ENCODE measurements at places on chromosomes 2 and 18.

DNA sequence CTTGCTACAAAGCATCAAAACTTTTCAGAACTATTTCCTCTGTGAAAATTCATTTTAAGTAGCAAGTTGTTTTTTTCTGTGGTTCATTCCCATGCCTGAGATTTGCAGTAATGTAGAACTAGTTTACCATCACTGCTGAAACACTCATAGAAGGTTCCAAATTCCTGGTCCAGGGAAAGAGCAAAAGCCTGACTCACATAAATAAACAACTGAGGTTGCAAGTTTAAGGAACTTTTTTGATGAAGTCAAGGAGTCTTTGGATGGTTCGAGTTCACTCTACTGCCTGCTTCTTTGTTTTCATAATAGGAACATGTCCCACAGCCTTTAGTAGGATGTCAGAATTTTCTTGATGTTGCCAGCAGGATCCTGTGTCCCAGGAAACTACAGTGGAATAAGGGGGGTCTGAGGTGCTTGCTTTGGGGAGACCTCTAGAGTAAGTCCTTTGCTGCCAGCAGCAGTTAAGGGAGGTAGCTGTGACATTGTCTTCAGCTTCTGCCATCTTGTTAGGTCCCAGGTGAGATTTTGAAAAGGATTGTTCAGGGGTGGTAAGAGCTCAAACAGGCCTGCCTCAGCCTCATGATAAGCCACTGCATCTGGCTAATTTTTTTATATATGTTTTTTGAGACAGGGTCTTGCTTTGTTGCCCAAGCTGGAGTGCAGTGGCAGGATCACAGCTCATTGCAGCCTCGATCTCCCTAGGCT lies 43.9 kb downstream of the ACSL3 start:
- no peak for DNase-seq

DNA sequence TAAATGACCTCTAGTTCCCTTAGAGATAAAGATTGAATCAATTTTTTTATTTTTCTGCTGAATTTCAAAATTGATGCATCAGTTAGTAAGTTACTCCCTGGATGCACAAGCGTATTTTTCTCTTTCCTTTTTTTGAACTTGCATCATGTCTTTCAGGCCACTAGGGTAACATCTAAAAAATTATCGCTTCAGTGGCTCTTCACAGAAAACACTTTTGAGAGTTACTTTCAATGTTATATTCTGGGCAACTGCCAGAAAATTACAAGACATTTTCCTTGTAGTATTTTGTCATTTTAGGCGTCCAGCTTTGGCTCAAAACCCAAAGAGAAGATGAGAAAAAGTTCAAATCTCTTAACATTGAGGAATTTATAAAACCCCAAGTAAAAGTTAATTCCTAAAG lies 59.8 kb downstream of the DSEL start:
- DNase-seq: no peak

GRCh38 chr2:109666466-109666865 lies 52.3 kb downstream of the SOWAHC start:
- DNase-seq: no peak

DNA sequence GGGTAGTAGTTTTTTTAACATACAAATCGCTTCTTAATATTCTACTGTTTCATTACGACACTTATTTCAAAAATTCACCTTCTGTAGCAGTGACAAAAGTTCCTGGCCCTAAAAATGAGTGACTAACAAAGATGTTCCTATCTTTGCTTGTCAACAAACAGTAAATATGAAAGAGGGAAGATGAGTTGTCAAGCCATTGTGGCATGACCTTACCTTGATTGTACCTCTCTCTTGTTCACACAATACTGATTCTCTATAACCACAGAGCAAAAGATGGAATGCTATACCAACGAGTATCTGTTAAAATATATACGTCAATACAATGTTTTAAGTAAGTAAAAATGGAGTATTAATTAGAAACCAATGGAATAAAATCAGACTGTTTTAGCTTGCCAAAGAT lies 14.7 kb upstream of the GCG start:
- no peak for DNase-seq

- no peak for DNase-seq
Observed at GRCh38 chr2:10190737-10191532, 68.4 kb downstream of the RRM2 start.

GRCh38 chr2:156601855-156602551 lies 165.8 kb downstream of the GPD2 start:
- DNase-seq: no peak

DNA sequence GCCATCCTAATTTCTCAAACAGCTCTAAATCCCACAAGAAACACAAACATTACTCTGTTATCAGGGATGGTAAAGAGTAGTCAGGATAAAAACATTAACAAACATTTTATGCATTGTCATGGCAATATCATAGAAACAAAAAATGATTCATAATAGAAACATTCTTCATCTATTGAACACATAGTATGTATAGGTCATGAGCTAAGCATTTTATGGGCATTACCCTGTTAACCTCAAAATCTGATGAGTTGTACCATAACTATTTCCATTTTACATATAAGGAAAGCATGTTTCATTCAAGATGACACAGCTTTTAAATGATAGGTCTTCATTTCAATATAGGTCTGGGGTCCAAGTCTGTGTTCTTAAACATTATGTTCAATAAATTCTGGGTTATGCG lies 344.9 kb downstream of the RND3 start:
- DNase-seq: no peak

DNA sequence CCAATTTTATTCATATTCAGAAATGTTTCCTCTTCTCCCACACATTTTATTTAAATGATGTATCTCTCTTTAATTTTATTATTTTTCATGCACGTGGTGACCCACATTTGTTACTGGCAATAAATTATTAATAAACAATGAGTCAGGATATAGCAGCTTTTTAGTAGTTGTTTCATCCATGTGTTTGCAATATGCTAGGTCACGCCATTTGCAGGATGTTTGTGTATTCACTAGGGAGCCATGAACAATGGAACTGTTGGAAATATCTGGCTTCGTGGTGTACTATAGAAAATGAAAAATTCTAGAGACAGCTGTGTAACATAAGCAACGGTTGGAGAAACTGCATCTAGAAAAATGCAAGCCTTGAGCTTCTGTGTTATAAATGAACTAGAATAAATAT lies 176.0 kb upstream of the COL3A1 start:
- no peak for DNase-seq

GRCh38 chr2:7719876-7720275 lies 802.7 kb downstream of the RNF144A start:
- DNase-seq: no peak

DNA sequence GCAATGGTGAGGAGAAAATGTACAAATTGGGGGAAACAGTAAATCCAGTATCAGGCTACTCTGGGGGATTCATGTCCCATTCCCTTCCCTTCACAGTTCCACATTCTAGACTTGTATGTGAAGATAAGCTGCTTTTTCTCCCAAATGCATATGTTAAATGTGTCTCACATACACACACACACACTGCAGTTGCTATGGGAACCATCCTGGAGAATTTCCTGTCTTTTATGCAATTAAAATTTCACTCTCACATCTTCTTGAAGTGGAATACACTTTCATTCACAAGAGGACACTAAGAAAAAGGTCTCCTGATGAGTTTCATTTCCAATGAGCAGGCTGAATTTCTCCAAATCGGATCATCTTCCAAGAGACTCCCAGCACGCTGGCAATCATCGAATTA lies 366.0 kb downstream of the LRATD1 start:
- DNase-seq: no peak

GRCh38 chr2:108165729-108166128 lies 74.0 kb upstream of the SULT1C3 start:
- no peak for DNase-seq

DNA sequence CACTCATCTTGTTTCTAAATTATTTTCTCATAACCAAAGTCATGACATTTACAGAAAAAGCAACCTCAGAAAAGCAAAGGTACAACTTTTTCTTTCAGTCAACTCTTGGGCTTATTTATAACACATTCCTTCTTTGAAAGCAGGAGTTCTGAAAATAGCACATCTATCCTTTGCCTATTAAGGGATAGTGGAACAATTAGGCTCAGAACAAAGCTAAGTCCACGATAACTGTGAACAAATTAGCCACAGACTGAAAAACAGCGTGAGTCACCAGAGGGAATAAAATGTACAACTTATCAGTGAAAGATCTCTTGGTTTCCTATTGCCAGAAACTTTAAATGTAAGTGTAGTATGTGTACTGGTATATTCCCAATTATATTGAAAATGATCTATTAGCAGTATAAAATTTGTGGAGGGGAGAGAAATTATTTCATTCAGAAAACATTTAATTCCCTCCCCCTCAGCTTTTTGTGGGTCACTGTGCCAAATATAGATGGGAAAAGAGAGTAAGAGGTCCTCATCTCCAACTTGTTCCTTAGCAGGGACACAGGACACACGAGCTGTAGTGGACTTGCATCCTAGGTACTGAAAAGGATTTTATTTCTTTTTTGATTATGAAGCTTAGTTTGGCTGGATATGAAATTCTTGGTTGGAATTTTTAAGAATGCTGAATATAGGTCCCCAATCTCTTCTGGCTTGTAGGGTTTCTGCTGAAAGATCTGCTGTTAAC lies 15.4 kb upstream of the MATN3 start:
- no peak for DNase-seq

- DNase-seq: no peak
Observed at GRCh38 chr2:16172324-16173175, 232.2 kb downstream of the MYCN start.

DNA sequence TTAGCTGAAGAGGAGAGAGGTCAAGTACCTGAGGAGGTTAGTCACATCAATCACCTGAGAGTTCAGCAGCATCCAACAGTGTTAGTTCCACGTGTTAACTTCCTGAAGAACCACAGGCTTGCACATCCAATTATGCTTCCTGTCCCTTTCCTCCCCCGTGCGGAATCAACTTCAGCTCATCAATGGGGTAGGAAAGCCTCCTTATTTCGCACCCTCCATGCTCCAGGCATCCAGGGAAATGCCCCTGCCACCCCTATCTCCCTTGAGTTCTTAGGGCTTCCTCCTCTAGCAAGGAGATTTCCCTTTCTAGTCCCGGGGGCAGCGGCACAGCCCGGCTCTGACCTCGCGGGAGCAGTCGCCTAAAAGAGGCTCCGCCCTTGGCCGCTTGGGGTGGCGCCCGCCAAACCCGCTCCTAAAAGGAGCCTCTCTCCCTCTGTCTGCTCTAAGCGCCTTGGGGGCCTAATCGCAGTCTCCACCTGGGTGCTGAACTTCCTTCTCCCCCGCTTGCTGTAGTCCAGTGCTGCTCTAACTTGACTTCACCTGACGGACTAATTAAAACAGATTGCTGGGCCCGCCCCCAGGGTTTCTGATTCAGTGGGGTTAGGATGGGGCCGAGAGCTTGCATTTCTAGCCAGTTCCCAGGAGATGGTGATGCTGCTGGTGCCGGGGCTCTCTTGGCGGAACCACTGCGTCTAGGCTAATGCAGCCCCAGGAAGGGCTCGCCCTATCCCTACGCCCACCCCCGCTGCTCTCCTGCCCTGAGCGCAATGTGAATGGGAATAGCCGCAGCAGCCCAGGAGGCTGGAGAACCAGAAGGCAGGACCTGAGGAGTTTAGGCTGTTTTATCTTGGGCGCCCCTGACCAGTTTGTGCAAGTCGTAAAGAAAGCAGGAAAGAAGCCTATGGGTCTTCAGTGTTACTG lies 3.4 kb upstream of the TET3 start:
- DNase-seq: no peak

DNA sequence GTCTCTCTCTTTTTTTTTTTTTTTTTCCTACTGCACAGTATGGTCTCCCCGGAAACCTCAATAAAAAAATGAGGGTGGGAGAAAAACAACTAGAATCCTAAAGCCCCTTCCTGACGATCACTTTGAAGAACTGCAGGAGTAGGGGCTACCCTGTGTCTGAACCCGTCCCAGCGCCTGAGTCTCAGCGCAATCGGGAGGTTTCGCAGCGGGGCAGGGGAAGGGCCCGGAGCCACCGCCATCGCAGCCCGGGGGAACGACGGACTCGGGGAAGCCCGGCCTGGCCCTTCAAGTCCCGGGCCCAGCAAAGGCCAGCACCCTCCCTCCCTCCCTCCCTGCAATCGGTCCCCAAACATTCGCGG lies 411 bp downstream of the NARS1 start:
- DNase-seq: no peak

- DNase-seq: no peak
Observed at GRCh38 chr2:9594366-9595054, 36.3 kb downstream of the YWHAQ start.

DNA sequence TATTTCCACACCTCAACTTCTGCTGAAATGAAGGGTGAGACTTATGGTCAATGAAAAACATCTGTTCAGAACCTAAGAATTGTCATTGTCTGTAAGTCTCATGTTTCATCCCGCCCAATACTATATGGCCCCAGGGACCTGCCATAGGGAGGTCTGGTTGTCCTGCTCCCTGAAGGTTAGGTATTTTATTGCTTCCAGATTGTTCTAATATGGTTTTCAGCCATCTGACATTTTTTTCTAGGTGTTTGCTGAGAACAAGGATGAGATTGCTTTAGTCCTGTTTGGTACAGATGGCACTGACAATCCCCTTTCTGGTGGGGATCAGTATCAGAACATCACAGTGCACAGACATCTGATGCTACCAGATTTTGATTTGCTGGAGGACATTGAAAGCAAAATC lies 7.3 kb downstream of the XRCC5 start:
- no peak for DNase-seq

- no peak for DNase-seq
Observed at GRCh38 chr2:171754254-171754939, 67.1 kb downstream of the DYNC1I2 start.

GRCh38 chr2:32743480-32744236 lies 115.8 kb downstream of the TTC27 start:
- no peak for DNase-seq

DNA sequence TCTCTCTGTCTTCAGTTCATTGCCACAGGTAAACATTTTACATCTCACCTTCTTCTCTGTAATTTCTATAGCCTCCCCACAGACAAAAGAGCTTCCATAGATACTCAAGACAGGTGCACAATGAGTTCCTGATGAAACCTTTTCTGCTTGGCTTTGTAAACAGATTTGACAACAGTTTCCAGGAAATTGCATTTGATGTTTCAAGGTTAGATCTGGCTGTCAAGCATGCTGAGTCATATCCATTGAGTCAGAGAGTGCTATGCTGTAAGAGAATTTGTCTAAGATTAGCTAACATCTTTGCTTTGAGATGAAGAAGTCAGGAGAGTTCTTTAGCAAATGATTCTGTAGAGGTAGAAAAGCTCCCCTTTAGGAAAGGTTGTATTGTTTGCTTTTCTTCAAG lies 40.6 kb upstream of the MAP2 start:
- no peak for DNase-seq

GRCh38 chr2:240351826-240352426 lies 83.5 kb upstream of the GPC1 start:
- DNase-seq: peak; percentile 70

- peak; percentile 82 for DNase-seq
Observed at GRCh38 chr2:86368161-86368824, 30.9 kb upstream of the REEP1 start.

GRCh38 chr18:38698088-38698487 lies 1132.5 kb upstream of the CELF4 start:
- DNase-seq: no peak

DNA sequence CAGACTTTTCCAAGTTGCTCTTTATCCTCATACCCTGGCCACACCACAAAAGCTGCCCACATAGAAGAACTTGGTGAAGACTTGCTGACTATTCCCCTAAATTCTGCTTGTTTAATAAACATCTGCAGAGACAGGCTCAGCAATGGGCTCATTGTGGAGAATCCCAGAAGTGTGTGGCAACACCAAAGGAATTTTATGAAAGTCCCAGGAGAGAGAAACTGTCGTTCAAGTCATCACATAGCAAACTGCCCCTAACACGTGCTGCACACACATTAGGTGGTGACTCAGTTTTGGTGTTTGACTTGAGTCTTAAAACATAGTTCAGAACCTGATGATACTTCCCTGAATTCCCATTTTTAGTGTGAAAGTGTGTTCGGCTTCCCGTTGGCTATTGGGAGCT lies 38.6 kb downstream of the CYP1B1 start:
- no peak for DNase-seq
